ENCODE measurements at places on chromosomes 3 and 15.
A peak's percentile ranks its signal among the peaks of the same experiment; 100 is the strongest.

- no peak for DNase-seq
These were observed 965 bp upstream of the SLC38A3 start for GRCh38 chr3:50203809-50204803.

GRCh38 chr3:41198950-41199865 lies at the start of gene CTNNB1:
Gene CTNNB1, plus strand, starts transcription at chr3:41199505. Its CDS starts 24,564 bp downstream, at chr3:41224069.
- peak; percentile 90 for DNase-seq

- no peak for DNase-seq
These were observed 67.4 kb upstream of the UNC13C start for GRCh38 chr15:53910852-53911251.

GRCh38 chr15:73697033-73697467 lies 12.9 kb downstream of the CD276 start:
- DNase-seq: peak; percentile 37

DNA sequence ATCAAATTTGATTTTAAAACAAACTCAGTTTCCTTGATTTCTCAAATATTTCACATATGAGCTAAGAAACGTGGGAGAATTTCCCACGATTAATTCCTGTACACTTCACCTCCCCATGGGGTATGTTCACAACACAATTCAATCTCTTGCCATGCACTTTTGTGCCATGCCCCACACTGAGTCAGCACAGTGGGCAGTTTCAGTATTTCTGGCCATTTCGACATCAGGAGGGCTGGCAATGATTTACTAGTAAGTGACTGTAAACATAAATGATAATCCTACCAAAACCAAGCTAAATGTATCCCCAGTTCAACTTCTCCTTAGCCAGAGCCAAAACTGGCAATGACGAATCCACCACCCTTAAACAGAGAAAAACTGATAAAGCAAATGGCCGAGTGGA lies 293.6 kb downstream of the FGF12 start:
- no peak for DNase-seq

All from stimulated activated CD4-positive, alpha-beta T cell treated with anti-CD3 and anti-CD28 coated beads, TNF-alpha, amount 100 ng/mL, for 1 hour (primary cell).